ENCODE measurements at places on chromosomes 5 and 9.

- no peak for DNase-seq
Measured at GRCh38 chr9:129669141-129669718, 3.8 kb downstream of the PRRX2 start.

GRCh38 chr5:83512061-83512745 lies 40.7 kb downstream of the VCAN start:
- no peak for DNase-seq

DNA sequence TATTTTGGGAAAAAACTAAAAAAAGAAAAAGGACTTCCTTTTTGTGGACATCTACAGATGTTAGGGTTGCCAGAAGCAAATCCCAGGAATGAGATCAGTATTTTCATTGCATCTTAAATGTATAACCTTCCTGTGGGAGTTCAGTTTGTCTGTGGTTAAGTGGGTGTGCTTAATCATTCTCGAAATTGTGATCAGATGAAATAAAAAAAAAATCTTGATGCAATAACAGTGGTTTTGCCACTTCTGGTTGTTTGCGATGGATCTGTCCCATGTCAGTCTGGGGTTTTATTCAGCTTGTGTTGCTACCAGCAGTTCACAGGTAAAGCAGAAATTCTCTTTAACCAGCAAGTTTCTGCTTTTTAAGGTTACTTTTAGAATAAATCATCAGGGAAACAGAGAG lies 179.0 kb downstream of the MAN2A1 start:
- DNase-seq, result no peak

DNA sequence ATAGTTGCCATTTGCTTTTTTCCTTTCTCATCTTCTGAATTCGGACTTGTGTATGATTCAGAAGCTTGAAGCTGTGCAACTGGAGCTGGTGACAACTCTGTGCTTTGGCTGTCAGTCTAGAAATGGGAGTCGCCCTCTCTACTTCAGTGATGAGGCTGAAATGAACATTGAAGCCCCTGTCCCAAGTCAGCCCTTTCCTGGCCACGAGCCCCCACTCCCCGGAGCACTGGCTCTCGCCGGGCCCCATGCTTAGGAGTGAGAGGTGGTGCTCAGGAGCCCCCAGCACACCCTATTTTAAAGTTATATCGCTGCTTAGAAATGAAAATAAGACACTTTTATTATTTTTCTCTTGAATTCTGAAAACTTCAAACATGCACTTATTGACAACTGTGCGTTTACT lies 66.0 kb downstream of the PSMB7 start:
- no peak for DNase-seq

DNA sequence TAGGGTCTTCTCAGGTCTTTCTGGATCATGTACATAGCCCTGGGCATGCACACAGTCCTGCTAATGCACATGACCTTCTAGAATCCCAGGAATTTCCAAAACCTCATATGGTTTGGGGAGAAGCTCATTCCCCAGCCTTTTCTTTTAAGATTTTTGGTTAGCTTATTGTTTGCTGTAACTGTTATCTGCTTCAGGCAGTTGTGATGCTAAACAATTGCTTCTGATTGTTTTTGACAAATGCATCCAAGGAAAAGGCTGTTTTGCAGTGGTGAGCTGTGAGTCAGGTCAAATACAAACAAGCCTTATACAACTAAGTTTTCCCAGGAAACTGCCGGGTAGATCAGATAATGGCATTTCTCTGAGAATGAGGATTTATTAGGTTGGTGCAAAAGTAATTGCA lies 32.7 kb downstream of the SMC5 start:
- no peak for DNase-seq

- no peak for DNase-seq
Measured at GRCh38 chr5:21711866-21712758, 1141.0 kb downstream of the CDH12 start.

GRCh38 chr5:133824661-133825254 lies 143.7 kb downstream of the C5orf15 start:
- DNase-seq, result peak; percentile 76

DNA sequence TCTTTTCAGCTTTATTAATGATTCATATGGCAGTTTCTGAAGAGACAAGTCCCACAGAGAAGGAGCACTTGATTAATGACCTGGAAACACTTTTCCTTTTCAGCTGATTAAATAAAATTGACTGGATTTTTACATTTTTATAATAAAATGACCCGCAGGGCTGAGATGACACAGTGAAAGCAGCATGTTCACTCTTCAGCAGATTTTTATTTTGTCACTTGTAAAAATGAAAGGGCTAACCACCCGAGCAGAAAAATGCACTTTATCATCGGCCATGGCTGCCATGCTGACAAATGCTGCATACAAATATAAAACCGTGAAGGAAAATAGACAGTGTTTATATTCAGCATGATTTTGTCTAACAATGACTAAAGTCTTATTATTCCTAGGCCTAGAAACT lies 321.6 kb upstream of the ITGA1 start:
- no peak for DNase-seq

DNA sequence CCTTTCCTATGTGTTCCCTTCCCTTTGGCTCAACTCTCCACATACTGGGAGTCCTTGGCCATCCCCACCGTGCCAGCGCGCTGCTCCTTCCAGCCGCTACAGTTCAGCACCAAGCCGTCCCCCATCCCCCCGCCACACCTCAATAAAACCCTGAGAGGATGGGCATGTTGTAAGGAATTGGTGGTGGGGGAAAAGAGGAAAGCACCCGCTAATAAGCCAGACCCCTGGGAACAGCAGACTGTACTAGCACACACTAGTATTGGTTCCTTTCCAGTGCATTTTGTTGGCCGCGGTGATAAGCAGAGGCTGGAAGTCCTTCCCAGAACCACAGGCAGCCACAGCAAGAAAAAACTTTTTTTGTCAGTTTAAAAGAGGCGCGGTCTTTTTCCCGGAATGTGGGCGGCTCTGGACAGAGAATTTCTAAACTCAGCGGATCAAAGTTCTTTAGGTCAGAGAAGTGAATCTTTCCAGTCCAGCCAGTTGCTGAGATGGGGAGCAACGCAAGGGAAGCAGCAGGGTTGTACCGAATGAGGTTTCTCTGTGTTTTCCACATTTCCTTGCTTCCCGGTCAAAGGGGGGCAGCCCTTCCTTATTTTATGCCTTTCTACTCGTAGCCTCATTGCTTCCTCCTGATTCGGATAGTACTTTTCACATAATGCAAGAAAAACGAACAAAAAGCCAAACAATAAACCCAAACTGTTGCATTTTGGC lies 2.1 kb downstream of the CHSY3 start:
- no peak for DNase-seq

DNA sequence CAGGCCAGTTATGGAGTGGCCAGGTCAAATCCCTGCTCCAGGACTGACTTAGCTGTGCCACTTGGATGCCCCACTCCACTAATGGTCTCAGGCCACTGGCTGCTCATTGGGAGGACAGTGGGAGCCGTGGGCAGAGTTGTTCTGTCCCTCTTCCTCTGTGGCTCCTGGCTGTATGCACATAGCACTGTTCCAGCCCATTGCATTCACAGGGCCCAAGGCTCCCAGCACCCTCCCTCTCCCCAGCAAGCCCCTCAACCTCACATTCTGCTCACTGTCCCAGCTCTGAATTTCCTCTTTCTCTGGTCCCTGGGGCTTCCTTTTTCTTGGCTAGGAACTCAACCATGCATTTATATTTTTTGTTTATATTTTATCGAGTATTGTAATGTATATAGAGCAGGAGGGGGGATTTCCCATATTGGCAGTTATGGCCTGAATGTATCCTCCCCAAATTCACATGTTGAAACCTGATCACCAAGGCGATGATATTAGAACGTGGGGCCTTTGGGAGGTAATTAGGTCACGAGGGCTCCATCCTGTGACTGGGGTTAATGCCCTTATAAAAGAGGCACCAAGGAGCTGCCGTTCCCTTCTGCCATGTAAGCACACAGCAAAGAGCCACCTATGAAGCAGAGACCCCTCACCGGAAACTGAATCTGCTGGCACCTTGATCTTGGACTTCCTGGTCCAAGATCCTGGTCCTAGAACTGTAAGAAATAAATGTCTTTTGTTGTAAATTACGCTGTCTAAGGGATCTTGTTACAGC lies 17.0 kb upstream of the MVB12B start:
- DNase-seq, result no peak

DNA sequence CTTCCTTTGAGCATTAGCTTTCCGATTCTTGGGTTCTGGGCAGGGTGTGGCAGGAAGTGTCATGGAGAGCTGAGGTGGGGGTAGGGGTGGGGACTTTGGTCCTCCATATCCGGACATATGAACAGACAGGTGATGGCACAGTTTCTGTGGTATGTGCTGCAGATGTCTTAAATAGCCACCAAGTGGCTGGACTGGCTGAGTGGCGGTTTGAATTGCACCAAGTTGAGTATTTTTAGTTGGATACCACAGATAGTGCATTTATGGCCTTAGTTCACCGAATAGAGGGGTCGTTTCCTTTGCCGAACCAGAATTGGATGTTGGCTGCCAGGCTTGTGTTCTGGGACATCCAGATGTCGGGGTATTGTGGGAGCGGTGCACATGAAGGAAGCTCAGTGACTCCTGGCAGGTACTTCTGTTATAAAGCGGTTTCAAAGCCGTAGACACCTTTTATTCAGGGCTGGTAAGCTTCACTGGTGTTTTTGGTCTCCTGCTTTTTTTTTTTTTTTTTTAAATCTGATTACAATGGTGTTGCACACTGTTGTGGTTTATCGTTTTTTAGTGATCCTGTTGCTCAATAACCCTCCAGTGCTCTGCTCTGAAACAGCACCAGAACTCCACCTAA lies 15.1 kb upstream of the TNFAIP8 start:
- peak; percentile 93 for DNase-seq

GRCh38 chr5:96199713-96200183 lies 233.3 kb downstream of the PCSK1 start:
- DNase-seq, result no peak

GRCh38 chr5:177086654-177087397 lies at the start of gene FGFR4:
TSS of gene FGFR4 (plus strand) at chr5:177086915. CDS start at chr5:177089603, 2,688 bp downstream.
- DNase-seq, result peak; percentile 79

DNA sequence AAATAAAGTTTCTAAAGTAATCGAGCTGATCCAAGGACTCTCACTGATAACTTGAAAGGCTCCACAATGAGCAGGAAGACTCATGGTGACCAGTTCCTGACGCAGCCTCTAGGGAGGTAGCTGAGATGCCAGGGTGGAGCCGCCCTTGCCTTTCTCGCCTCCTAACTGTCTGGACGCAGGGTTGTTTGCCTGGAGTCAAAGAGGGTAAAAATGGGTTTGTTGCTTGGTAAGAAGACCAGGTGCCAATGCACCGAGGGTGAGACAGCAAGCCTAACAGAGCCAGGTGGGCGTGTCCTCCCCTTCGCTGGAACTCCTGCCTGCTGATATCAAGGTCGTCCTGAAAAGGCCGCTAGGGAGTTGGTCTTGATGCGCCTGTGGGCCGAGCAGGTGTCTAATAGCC lies 48.6 kb upstream of the FCN1 start:
- DNase-seq, result no peak

GRCh38 chr9:20376731-20377375 lies 245.4 kb downstream of the MLLT3 start:
- DNase-seq, result no peak

DNA sequence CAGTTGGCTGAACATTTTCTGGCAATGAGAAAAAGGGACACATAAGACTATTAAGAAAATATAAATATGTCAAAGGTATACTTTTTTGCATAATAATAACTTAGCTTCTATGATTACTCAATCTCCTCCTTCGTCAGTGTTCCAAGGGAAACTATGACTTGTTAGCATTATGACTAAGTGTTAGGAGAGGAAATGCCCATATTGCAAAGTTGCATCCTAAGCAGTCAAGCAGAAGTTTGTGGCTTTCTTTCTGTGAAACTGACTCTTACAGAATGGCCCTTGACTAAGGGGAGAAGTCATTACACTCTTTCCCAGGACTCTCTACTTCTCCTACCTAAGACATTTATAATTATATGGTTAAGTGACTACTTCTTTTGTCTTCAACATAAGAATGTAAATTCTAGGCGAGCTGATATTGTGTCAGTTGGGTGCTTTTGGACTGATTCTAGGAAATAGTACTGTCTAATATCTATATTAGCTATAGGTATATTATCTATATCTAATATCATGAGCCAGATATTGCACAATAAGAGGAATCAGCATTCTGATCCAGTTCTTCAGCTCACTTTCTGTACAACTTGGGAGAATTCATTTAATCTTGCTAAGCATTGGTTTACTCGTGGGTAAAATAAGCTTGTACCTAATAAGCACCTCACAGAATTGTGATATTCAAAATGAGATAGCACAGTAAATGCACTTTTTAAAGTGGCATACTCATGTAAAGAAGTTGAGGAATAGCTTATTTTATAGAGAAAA lies 16.4 kb upstream of the SPINK6 start:
- no peak for DNase-seq

DNA sequence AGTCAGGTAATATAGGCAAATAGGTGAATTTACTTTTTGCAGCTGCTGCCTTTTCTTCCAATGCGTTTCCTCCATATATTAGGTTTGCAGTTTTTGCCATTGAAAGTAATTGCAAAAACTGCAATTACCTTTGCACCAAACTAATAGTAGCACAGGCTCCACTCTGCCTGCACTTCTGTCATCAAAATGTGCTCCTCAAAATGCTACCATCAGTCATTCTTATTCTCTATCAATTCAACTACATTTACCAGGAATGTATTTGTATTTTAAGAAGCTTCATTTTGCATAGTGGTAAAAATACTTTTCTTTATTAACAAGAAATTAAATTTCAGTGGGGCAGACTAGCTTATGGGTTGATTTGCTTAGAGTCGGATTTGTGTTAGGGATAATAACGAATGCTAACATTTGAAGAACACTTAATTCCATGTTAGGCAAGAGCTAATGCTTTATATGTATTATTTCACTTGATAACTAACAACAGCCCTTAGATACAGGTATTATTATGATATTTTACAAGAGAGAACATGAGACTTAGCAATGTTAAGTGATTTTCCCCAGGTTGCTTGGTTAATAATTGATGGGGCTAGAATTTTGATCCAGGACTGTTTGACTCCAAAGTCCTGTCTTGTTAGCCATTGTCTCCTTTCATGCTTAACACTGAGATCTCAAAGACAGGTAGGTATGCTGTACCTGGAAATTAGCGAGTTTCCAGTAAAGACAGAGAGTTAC lies 300.4 kb downstream of the MAN2A1 start:
- no peak for DNase-seq

DNA sequence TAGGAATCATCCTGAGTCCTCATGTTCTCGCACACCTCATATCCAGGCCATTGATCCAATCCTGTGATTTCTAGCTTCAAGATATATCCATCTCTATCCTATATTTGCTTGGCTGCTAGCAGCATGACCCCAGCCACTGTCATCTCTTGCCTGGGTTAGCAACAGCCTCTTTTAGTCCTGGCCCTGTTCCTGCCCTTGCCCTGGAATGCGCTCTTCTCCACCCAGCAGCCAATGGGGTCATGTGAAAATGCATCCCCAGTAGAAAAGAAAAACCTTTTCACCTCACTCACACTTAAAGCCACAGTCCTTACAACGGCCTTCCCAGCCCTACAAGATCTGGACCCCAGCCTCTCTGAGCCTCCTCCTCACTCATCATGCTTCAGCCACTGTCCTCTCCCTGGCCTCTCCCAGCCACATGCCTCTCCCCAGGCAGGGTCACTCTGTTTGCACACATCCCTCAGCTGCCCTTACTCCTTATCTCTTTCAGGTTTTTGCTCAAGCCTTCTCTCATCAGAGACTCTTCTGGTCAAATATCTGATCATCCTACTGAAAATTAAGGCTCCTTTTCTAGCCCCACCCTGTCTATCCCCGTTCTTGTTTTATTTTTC lies 34.3 kb upstream of the NR3C1 start:
- no peak for DNase-seq

Data from RPMI8226 (cell line).